ENCODE measurements at places on chromosomes 4 and X. TPM values are rescaled to one million over a fixed set of nuclear protein-coding genes. Genes with fewer than 3 reads are reported as not detected.

- no peak for DNase-seq
Observed at GRCh38 chr4:38902695-38903094, 35.1 kb downstream of the FAM114A1 start.

DNA sequence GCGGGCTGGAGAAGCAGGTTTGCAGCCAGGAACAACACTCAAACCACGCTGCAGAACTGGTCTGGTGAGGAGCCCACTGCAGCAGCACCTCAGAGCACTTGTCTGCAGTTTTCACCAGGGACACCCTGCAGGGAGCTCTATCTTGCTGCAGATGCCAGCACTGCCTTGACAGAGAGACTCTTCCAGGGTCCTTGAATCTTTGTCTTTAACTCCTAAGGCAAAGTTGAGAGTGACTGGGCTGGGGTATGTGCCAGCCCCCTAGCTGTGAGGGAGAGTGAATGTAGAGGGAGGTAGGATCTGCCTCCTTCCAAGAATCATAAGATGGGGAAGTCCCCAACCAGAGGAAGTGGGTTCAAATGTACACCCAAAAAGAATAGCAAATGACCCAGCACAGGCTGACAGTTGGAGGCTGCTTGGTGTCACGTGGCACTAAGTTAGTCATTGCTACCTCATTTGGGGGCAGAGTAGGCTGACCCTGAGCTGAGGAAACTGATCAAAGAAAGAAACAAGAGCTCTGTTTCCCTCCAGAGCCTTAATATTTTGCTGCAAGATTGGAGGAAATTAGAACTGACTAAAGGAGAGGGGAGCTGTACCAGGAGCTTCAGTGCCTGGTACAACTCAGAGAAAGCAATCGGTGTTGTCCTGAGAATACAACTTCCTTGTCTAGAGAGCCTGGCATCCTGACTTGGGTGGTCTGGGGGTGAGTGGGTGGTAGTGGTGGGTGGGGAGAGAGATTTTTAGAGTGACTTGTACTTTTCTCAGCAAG is 28.2 kb upstream of the HUWE1 start:
- DNase-seq: no peak

DNA sequence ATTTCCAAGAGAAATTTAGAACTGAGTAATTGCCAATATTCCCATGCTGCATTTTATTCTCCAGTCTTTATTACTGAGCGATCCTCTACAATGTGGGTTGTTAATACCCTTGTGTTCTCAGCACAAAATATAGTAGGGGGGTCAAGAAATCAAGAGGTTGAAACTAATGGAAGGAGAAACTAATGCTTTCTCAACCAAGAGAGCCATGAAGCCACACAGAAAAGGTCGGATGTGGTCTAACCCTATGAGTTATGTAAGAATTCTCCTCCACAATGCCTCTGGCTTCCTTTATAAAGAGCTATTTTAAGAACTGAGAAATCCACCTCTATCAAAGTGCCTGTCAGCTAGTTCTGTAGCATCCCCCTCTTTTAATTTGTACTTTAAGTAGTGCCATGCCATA is 268.5 kb downstream of the CHIC1 start:
- DNase-seq: no peak

DNA sequence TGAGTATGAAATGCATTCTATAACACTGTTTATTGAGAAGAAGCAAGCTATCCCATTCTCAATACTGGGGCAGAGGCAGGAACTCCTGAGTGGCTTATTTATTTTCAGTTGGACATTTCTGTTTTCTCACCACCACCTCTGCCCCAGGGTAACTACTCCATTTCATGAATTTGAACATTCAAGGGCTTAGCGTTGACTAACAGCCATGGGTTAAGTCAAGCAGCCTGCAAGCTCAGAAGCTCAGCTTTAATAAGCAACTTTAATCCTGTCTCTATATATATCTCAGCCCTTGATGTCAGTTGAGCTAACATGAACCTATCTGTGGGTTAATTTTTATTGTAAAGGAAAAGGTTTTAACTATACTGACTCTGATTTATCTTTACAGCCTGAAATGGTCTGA is 93.8 kb downstream of the MBNL3 start:
- no peak for DNase-seq

The PCDH18 gene
- 167 TPM for polyA plus RNA-seq

The CSAG3 gene
- not detected for polyA plus RNA-seq

Measured in left kidney (tissue), 8 donors.